ENCODE measurements at places on chromosomes 3 and 15.

DNA sequence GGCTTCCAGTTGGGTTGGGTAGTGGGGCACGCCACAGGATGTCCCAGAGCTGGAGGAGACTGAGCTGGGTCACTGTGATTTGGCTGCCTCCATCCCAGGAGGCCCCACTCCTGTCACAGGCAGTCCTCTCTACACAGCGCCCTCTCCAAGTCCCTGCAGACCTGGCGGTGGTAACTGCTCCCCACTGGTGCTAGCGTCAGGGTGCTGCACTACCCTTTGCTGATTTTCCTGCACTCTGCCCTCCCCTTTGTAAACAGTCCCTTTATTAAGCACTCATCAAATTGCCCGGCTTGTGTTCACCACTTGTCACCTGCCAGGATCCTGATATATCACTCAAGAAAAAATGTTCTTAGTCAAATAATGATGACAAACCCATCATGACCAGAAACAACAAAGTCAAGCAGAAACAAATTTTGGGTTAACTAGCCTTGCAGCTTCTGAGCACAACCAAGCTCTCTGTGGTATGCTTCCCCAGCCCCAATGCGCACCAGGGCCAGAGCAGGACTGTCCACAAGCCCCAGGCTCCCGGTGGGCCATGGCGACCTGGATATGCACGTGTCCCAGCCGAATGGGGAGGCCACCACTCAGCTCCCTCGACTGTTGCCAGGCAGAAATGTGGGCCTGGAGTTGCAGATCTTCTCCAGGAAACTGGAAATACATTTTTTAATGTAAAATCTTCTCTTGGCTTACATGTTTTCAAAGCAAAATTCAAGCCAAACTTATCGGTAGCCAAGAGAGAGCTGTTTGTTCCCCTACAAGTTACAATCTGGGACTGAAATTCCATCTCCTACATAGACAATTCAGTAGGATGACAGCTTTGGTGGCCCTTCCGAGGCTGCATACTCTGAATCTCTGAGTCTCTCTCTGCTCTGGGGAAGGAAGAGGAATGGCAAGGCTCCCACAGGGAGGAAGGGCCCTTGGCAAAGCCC, 24.5 kb downstream of the MEGF11 start:
- no peak for DNase-seq

- no peak for DNase-seq
Measured at GRCh38 chr15:80093854-80094418, 34.5 kb downstream of the ZFAND6 start.

- DNase-seq = no peak
Measured at GRCh38 chr15:74349241-74349778, 18.1 kb downstream of the CYP11A1 start.

DNA sequence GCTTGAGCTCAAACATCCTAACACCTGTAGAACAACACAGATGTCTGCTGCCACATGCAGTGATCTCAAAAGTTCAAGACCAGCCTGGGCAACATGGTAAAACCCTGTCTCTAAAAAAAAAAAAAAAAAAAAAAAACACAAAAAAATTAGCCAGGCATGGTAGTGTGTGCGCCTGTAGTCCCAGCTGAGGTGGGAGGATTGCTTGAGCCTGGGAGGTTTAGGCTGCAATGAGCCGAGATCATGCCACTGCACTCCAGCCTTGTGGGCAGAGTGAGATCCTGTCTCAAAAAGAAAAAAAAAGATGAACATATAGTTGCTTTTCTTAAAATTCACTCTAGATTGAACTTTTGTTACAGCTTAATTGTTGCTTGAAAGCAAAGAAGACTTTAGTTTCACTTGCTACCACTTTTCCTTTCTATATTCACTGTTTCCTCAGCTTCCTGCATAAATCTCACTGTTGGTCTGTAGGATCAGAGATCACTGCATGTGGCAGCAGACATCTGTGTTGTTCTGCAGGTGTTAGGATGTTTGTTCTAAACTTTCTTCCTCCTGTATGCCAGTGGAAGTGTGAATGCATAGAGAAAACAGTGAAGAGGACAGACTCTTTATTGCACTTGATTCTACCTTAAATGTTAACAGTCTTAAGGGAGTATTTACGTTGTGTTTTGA, 12.6 kb downstream of the RAB11A start:
- no peak for DNase-seq

GRCh38 chr3:52078781-52079560, 22.6 kb upstream of the DUSP7 start:
- no peak for DNase-seq

DNA sequence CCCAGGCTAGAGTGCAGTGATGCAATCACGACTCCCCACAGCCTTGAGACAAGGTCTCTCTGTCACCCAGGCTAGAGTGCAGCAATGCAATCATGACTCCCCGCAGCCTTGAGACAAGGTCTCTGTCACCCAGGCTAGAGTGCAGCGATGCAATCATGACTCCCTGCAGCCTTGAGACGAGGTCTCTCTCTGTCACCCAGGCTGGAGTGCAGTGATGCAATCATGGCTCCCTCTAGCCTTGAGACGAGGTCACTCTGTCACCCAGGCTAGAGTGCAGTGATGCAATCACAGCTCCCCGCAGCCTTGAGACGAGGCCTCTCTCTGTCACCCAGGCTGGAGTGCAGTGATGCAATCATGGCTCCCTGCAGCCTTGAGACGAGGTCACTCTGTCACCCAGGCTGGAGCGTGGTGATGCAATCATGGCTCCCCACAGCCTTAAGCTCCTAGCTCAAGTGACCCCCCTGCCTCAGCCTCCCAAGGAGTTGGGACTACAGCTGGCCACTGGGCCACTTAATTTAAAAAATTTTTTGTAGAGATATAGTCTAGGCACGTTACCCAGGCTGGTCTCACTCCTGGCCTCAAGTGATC, 26.1 kb downstream of the TFRC start:
- DNase-seq = no peak

- no peak for DNase-seq
Measured at GRCh38 chr3:137099364-137100219, 141.8 kb downstream of the IL20RB start.

GRCh38 chr3:34106879-34107278, 308.4 kb downstream of the PDCD6IP start:
- DNase-seq = no peak

GRCh38 chr3:2476996-2477395, 378.3 kb downstream of the CNTN4 start:
- no peak for DNase-seq

- no peak for DNase-seq
Measured at GRCh38 chr3:52080830-52081719, 24.7 kb upstream of the DUSP7 start.

DNA sequence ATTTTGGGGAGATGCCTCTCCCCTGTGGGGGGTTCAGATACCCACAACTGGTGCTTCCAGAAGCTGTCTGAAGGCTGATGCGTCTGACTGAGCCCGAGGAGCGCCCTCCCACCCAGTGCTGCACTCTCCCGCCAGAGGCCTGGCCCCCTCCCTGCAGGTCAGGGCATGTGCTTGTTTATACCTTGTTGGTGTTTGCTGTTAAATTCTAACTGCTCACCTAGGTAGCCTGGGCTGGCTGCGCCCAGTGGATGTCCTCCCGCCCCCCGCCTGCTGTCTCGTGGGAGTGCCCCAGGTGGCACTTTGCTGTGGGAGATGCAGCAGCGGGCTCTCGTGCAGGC, 12.9 kb downstream of the KLF13 start:
- no peak for DNase-seq

DNA sequence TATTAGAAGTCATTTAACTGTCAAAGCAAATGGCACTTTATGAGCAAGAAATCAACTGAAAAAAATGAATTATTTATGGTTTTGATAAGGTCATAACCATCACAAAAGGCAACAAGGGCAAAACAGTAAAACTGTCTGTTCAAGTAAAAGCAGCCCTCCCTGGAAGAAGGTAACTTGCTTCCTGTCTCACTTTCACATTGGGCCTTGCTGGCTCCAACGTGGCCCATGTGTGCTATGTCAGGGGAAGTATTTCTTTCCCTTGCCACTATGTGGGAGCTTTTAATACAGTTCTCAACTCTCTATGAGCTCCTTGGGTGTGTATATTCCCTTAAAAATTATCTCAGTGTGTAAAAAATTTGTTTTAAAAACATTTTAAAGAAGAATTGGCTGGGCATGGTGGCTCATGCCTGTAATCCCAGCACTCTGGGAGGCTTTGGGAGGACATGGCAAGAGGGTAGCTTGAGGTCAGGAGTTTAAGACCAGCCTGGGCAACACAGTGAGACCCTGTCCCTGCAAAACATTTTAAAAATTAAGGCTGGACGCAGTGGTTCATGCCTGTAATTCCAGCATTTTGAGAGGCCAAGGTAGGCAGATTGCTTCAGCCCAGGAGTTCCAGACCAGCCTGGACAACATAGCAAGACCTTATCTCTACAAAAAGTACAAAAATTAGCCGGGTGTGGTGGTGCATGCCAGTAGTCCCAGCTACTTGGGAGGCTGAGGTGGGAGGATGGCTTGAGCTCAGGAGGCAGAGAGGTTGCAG, 45.2 kb upstream of the TJP1 start:
- DNase-seq = no peak
